ENCODE measurements at places on chromosomes 13 and 19.

DNA sequence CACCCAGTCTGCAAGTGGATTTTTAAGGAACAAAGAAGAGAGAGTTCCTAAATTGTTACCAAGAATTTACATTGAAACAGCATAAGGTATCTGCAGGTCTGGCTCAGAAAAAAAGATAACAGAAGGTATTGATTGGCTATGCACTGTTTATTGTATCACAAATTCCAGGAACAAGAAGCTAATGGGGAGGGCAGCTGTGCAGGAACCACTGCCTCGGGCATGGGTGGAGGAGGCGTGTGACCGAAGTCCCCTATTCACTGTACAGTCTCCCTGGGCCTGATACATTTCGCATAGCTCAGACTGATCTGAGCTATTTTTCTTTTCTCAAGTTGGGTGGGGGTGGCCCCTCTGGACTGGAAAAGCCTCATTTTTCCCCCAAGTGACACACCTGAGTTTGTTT lies 11.7 kb downstream of the NECTIN2 start:
- DNase-seq = no peak

DNA sequence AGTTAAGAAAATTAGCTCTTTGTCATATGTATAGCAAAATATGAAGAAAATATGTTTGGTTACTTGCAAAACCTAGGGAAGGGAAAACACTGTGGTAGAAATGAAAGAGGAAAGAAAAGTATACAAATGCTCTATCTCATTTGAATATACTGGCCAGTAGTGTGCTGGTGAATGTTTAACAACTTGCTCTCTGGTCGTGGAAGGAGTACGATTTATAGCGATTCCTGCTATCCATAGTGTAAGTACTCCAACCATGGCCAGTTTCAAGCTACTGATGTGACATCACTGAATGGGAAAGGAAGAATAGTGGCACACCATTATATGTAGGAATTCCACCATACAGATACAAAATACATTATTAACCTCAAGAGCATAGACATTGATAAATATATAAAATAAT lies 9.3 kb downstream of the BORA start:
- no peak for DNase-seq

DNA sequence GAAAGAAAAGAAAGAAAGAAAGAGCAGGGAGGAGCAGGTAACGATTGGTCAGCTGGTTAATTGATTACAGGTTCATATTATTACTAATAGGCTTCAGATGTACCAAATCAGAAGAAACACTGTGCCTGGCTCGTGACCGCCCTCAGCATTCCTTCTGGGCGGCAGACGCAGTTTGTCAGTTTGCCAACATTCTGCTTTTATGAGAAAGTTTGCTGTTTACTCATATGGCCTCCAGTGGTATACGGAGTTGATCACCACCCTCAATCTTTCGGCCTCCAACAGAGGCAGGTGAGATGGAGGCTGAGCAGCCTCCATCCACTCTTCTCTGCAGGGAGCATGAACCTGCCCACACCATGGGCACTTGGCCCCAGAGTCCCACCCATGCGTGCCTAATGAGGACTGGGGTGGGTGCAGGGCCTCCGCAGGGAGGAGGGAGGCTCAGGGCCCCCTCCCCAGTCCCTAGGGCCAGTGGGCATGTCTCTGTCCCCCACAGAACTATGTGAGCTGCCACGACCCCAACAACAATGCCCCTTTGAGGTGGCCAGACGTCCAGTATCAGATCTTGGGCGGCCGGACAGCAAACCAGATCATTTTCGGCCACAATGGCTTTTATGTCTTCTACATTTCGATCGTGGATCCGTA lies 8.8 kb downstream of the PRR22 start:
- DNase-seq = no peak

- DNase-seq = peak; percentile 75
Observed at GRCh38 chr19:58021541-58022282, 12.1 kb upstream of the ZSCAN1 start.

GRCh38 chr13:53601113-53601512 lies 572.5 kb downstream of the OLFM4 start:
- DNase-seq = no peak

GRCh38 chr13:99974296-99974938 lies 2.9 kb upstream of the ZIC5 start:
- DNase-seq = no peak

- DNase-seq = no peak
Observed at GRCh38 chr19:55044771-55045716, 7.0 kb upstream of the GP6 start.

- DNase-seq = no peak
Observed at GRCh38 chr13:105638426-105638825, 897.0 kb downstream of the EFNB2 start.

- peak; percentile 82 for DNase-seq
Observed at GRCh38 chr13:29524176-29524575, 71.3 kb downstream of the SLC7A1 start.

DNA sequence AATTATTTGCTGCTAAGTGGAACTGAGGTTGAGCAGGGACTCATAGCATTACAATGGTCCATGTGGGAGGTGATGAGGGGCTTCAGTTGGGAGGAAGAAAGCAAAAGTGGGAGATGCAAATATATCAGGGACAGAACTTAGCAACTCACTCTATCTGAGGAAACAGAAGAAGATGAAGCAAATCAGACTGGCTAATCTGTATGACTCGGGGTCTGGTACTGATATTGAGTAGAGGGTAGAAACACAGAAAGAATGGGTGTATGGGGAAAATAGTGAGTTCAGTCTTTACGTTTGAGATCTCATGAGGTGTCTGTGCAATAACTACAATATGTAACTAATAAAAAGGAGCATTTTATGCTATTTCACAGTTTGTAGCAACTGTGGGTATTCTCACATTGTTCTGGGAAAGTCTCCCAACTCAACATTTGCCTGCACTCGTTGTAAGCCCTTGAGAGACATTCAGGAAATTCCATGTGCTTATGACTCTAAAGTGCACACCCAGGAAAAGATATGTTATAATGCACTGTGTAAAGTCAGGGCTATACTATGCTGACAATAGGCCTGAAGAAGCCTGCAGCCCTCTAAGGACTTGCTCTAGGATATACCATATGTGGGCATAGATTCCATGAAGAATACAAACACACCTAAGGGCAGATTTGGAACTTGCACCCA lies 183.5 kb downstream of the SPRY2 start:
- DNase-seq = no peak

- no peak for DNase-seq
Observed at GRCh38 chr19:35060160-35060855, 18.8 kb downstream of the HPN start.

DNA sequence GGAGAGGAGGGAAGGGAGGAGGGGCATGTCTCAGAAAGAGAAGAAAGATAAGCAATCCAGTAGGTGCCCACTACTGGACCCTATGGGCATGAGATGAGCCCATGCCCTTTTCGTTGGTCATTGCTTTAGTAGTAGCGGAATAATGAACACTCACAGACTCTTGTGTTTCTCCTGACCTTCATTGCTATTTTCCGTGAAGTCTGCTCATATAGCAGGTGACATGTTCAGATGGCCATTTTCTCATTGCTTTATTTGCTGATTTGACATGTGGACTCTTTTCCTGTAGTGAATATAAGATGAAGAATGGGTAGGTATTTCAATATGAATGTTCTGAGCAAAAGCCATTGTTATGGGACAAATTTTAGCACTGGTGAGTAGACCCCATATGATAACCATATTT lies 16.4 kb downstream of the WDFY2 start:
- no peak for DNase-seq

DNA sequence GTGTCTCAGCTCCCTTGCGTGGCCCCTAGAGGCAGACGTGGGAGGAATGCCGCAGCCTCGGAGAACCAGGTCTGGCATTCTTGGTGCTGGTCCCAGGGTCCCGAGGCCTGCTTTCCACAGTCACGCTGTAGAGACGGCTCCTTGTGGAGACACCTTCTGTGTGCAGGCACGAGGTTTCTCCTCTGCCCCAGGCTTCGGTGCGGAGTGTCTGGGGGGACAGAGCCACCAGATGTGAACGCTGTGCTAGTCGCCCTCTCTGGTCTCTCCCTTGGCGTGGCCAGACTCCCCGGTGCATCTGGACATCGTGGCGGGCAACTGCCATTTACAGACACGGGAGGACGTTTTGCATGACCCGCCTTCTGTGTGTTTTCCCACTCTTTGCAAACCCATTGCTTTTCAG lies 7.5 kb upstream of the TMEM255B start:
- no peak for DNase-seq

DNA sequence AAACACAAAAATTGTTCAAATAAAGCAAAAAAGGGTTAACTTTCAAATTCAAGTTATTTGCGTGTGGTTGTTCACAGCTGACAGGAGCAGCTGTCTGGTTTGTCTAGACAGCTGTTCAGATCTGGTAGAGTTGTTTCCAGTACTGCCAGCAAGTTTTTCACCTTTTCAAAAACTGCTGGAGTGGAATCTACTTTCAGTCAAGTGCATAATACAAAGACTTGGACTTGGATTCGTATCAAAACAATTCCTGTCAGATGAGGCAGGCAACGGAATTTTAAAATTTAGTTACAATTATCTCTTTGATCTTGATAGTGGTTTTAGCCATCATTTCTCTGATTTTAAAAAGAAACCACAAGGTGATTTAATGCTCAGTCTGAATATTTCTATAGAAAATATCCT lies 51.7 kb upstream of the EEF1AKMT1 start:
- DNase-seq = no peak

Measured in ascending aorta (tissue), 2 donors.